Hepatocyte (in vitro differentiated cells): ENCODE measurements at places on chromosomes 11 and 22. TPM values are rescaled to one million over a fixed set of nuclear protein-coding genes. Genes with fewer than 3 reads are reported as not detected.

DNA sequence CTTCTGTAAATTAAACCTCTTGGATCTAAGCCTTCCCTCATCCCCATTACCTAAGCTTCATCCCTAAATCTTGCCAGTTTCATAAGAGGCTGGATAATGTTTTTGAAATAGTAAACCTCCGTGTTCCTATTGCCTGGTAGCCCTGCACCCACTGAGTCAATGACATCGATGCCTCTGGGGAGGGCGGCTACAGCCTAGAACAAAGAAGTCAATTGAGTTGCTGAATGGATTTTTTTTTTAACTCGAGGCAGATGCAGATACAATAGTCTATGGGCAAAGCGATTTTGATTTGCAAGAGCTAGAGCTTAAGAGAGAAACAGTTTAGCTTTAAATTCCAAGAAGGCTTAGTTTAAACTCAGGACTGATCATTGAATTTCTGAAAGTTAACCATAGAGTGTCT, 121.3 kb downstream of the NECTIN1 start:
- H3K4me1 ChIP-seq: no peaks in the 10 kb centered on the region
- H3K36me3 ChIP-seq: no peaks in the 10 kb centered on the region
- no peak overlapping the region for H3K27ac ChIP-seq
- H3K4me3 ChIP-seq: no peak overlapping the region

- H3K4me3 ChIP-seq: no peak overlapping the region
- peaks cover 6% of the 10 kb centered on the region for H3K27me3 ChIP-seq
- DNase-seq: no peak
- no peaks in the 10 kb centered on the region for H3K4me1 ChIP-seq
- H3K27ac ChIP-seq: no peak overlapping the region
Observed at GRCh38 chr11:128911701-128912100, 20.5 kb downstream of the KCNJ5 start.

- no peak overlapping the region for H3K27ac ChIP-seq
- H3K27me3 ChIP-seq: no peaks in the 10 kb centered on the region
- H3K4me3 ChIP-seq: no peak overlapping the region
Observed at GRCh38 chr11:22449441-22449840, 111.3 kb downstream of the SLC17A6 start.

- no peaks in the 10 kb centered on the region for H3K36me3 ChIP-seq
Observed at GRCh38 chr22:40919446-40919845, 31.7 kb upstream of the RBX1 start.

- no peak overlapping the region for H3K4me3 ChIP-seq
- H3K4me1 ChIP-seq: peaks cover 25% of the 10 kb centered on the region
- no peaks in the 10 kb centered on the region for H3K36me3 ChIP-seq
Observed at GRCh38 chr11:19970944-19971343, 189.3 kb downstream of the DBX1 start.

GRCh38 chr22:31935961-31936635, 8.2 kb upstream of the YWHAH start:
- no peaks in the 10 kb centered on the region for H3K4me1 ChIP-seq
- no peak overlapping the region for H3K27ac ChIP-seq
- no peaks in the 10 kb centered on the region for H3K36me3 ChIP-seq

DNA sequence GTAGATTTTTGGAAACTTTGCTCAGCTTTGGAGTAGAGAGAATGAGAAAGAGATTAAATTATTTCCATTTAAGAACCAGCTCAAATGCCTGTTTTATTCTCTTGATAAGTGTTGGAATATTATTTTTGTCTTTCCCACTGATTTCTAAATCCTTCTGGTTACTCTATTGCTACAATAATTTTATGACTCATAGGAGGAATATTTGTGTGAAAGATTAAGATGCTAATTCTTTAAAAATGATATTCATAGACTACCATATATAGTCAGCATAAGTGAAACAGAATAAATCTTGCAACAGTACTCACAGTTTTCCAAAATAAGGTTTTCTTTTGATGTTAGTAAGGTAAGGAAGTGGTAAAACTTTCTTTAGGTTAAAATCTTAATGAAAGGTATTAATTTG, 60.9 kb downstream of the YAP1 start:
- H3K27me3 ChIP-seq: no peaks in the 10 kb centered on the region
- H3K36me3 ChIP-seq: no peaks in the 10 kb centered on the region
- H3K4me1 ChIP-seq: peaks cover 17% of the 10 kb centered on the region
- H3K4me3 ChIP-seq: no peak overlapping the region

- H3K4me1 ChIP-seq: no peaks in the 10 kb centered on the region
- no peaks in the 10 kb centered on the region for H3K36me3 ChIP-seq
- no peaks in the 10 kb centered on the region for H3K27me3 ChIP-seq
- DNase-seq: no peak
- H3K4me3 ChIP-seq: no peak overlapping the region
- no peak overlapping the region for H3K27ac ChIP-seq
Observed at GRCh38 chr11:69218946-69219720, 63.4 kb downstream of the SMIM38 start.

DNA sequence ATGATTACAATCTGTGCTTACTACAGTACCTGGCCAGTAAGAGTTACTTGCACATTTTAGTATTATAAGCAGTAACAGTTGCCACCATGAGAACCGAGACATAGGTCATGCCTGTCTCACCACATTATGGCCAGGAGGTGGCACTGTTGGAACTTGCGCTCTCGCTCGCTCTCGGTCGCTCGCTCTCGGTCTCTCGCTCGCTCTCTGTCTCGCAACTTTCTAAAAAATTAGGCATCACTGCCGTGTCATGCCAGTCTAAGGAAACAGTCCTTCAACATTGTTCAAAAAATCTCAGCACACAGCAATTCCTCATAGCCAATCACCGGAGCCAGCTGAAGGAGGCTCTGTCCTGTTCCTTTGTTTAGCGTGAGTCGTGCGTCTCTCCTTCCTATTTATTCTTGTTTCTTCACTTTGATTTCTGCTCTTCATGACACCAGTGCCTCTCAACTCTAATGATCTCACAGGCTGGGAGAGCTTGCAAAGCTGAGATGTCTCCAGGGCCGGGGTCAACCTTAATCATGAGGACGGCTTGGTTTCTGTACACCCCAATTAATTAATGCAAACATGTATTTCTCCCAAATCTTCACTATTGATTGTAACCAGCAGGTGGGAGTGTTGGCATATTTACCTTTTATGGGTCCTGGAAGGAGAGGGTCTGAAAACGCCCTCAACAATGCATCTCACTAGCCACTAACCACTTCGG, 6.3 kb upstream of the ADAMTS8 start:
- H3K36me3 ChIP-seq: no peaks in the 10 kb centered on the region
- peaks cover 11% of the 10 kb centered on the region for H3K4me1 ChIP-seq
- DNase-seq: peak; percentile 90
- peak overlapping the region; percentile 75 for H3K27ac ChIP-seq

- DNase-seq: peak; percentile 68
- no peaks in the 10 kb centered on the region for H3K36me3 ChIP-seq
- H3K4me3 ChIP-seq: no peak overlapping the region
- H3K4me1 ChIP-seq: no peaks in the 10 kb centered on the region
- no peaks in the 10 kb centered on the region for H3K27me3 ChIP-seq
Observed at GRCh38 chr11:94504689-94505293, 7.5 kb upstream of the C11orf97 start.

DNA sequence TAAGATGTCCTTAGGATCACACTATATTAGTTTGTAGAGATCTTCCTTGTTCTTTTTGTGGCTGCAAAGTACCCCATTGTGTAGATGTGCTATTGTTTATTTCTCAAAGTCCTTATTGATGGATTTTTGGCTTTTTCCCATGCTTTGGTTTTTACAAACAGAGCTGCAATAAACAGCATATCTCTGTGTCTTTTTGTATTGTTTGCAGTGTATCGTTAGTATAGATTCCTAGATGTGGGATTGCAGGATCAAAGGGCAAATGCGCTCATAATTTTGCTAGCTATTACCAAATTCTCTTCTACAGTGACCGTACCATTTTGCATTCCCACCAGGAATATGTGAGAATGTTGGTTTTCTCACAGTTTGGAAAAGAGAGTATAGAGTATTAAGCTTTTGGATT, 27.5 kb upstream of the FTH1 start:
- peaks cover 22% of the 10 kb centered on the region for H3K4me1 ChIP-seq
- no peak for DNase-seq
- H3K4me3 ChIP-seq: no peak overlapping the region
- no peaks in the 10 kb centered on the region for H3K36me3 ChIP-seq
- no peaks in the 10 kb centered on the region for H3K27me3 ChIP-seq

DNA sequence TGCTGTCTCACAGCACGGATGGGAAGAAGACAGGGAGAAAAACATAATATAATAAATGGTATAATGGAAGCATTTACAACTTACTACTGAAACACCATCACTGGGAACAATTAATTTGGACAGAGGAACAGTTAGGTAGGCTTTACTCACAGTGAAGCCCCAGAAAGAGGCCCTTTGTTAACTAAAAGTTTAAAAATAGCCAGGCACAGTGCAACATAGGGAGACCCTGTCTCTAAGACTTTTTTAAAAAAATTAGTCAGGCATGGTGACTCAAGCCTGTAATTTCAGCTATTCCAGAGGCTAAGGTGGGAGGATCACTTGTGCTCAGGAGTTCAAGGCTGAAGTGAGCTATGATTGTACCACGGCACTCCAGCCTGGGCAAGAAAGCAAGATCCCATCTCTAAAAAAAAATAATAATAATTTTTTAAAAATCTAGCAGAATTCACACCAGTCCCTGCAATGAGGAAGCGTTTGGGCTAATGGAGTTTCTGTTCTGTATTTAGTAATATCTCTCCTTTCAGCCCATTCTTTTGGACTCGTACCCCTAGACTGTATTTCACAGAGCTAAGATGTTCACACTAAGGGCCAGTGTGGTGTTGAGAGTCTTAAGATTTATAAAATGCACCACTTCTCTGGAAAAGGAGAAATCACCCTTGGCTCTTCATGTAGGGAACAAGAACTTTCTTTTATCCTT, 275.5 kb downstream of the SOX6 start:
- no peaks in the 10 kb centered on the region for H3K4me1 ChIP-seq
- DNase-seq: no peak
- H3K36me3 ChIP-seq: no peaks in the 10 kb centered on the region
- no peak overlapping the region for H3K27ac ChIP-seq
- no peak overlapping the region for H3K4me3 ChIP-seq
- no peaks in the 10 kb centered on the region for H3K27me3 ChIP-seq

GRCh38 chr11:18790883-18791206, 753 bp downstream of the PTPN5 start:
- H3K27me3 ChIP-seq: peaks cover 83% of the 10 kb centered on the region
- H3K27ac ChIP-seq: no peak overlapping the region
- H3K4me1 ChIP-seq: peaks cover 7% of the 10 kb centered on the region
- H3K4me3 ChIP-seq: no peak overlapping the region

DNA sequence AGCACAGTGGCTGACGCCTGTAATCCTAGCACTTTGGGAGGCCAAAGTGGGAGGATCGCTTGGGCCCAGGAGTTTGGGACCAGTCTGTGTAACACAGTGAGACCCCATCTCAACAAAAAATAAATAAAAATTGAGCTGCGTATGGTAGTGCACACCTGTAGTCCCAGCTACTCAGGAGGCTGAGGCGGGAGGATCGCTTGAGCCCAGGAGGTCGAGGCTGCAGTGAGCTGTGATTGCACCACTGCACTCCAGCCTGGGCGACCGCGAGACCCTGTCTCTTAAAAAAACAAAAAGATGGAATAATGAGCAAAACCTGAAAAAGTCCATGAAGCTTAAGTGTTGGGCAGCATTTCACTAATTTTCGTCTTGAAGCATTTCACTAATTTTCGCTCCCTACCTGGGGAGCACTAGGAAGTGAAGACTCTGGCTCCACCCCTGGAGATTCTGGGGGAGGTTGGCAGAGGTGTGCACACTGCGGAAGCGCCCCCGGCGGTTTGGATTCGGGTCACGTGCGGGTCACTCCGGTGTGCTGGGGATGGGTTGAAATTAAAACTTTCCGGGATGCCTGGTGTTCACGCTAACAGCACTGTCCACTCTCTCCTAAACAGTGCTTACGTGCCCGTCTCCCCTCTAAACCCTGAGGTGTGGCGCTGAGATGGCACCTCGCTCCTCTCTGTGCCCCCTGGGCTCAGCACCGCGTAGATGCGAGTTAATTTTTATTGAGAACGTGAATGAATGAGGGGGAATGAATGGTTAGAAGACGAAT, 906 bp upstream of the NAA40 start:
- no peak for DNase-seq
- no peaks in the 10 kb centered on the region for H3K27me3 ChIP-seq
- no peaks in the 10 kb centered on the region for H3K36me3 ChIP-seq
- H3K4me3 ChIP-seq: peak overlapping the region; percentile 11

- H3K27me3 ChIP-seq: no peaks in the 10 kb centered on the region
- H3K4me3 ChIP-seq: no peak overlapping the region
- H3K4me1 ChIP-seq: no peaks in the 10 kb centered on the region
Observed at GRCh38 chr11:93728792-93729128, 12.5 kb downstream of the TAF1D start.

GRCh38 chr11:36316049-36316448, 20.0 kb downstream of the PRR5L start:
- no peaks in the 10 kb centered on the region for H3K27me3 ChIP-seq
- no peak overlapping the region for H3K27ac ChIP-seq
- DNase-seq: no peak
- peaks cover 8% of the 10 kb centered on the region for H3K4me1 ChIP-seq
- no peaks in the 10 kb centered on the region for H3K36me3 ChIP-seq
- H3K4me3 ChIP-seq: no peak overlapping the region

DNA sequence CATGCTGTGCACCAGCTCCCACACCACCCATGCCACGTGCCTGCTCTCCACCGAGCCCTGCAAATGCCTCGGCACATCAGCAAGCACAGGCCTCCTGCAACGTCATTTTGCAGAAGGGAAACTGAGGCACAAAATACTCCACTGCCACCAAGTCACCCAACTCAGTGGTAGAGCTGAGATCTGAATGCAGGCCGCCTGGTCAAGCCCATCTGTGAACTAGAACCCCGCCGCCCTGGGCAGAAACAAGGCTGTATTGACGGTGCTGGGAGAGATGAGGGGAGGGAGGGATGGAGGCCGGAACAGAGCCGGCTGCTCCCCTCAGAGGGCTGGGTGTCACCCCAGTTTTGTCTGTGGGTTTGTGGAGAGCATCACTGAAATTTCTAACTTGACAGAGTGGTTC, 81.4 kb downstream of the CDKN1C start:
- H3K36me3 ChIP-seq: no peaks in the 10 kb centered on the region
- no peak overlapping the region for H3K27ac ChIP-seq
- DNase-seq: no peak
- H3K4me3 ChIP-seq: no peak overlapping the region

Gene RASD2
- total RNA-seq: 0.88 and 1.3 TPM in 2 replicates

Gene OR52E8
- not detected in 2 replicates for total RNA-seq

Gene E2F8
- total RNA-seq: 2.1 and 2.3 TPM in 2 replicates

Gene GPHA2
- total RNA-seq: 2.0 TPM in 1 of 2 replicates, not detected in the other

Gene ASPHD2
- 1.2 and 1.4 TPM in 2 replicates for total RNA-seq

Gene TSGA10IP
- not detected in 2 replicates for total RNA-seq

Gene SERPING1
- 123 and 129 TPM in 2 replicates for total RNA-seq

Gene SCGB1D2
- not detected in 2 replicates for total RNA-seq

Gene PPARA
- total RNA-seq: 28.0 and 31.0 TPM in 2 replicates

Gene OR52H1
- total RNA-seq: 0.28 TPM in 1 of 2 replicates, not detected in the other

Gene CNGA4
- total RNA-seq: 0.17 and 0.52 TPM in 2 replicates

Gene PPM1F
- total RNA-seq: 13.7 and 17.8 TPM in 2 replicates

Gene PHRF1
- total RNA-seq: 25.6 and 26.9 TPM in 2 replicates

Gene IGF2
- total RNA-seq: 1,323 and 1,507 TPM in 2 replicates

Gene KCTD21
- 8.2 and 9.2 TPM in 2 replicates for total RNA-seq

Gene PRR33
- total RNA-seq: not detected in 2 replicates

Gene MS4A14
- not detected in 2 replicates for total RNA-seq

Gene SLC22A6
- total RNA-seq: not detected in 2 replicates
